ENCODE measurements at places on chromosomes 7 and 10.

GRCh38 chr7:132292803-132293202 is 283.5 kb downstream of the PLXNA4 start:
- DNase-seq: no peak

GRCh38 chr10:93872375-93873158 is 21.2 kb upstream of the SLC35G1 start:
- DNase-seq: no peak

GRCh38 chr10:18043148-18044006 is 91.7 kb downstream of the SLC39A12 start:
- no peak for DNase-seq

GRCh38 chr7:40506158-40506557 is 371.4 kb downstream of the SUGCT start:
- no peak for DNase-seq

- DNase-seq: no peak
Observed at GRCh38 chr7:139748941-139749340, 28.9 kb downstream of the HIPK2 start.

GRCh38 chr10:128274938-128275337 is 148.7 kb upstream of the MKI67 start:
- DNase-seq: no peak

DNA sequence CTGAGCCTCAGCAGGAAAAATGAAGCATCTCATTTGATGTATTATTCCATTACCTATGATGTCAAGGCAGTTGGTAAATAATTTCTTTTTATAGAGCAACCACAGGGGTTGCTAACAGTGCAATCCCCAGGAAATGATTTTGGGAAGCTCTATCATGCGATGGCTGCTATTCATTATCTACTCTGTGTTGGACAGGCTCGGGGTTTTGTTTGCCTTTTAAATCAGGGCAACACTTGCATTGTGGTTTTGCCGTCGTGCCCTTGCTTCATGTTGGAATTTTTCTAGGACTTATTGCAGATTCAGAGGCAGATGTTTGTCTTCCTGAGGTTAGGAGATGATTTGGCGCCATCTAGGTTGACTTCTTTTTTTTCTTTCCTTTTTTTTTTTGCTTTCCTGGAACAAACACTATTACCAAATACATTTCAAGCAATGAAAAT is 128.4 kb downstream of the BICC1 start:
- DNase-seq: no peak

DNA sequence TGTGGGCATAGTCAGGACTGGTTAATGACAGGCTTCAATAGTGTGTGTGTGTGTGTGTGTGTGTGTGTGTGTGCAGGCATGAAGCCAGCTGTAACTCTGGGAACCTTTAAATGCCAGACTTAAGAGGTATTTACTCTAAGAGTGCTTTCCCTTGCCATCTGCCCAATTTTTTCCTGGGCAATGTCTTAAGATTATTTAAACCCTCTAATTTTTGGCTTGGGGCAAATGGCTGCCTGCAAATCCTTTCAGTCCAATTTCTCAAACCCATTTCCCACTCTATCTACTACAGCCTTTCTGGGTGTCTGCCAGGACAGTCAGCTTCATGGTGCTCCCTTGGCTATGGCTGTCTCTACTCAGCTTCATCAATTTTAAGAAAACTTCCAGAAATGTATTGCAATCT is 62.6 kb upstream of the C1GALT1 start:
- no peak for DNase-seq

DNA sequence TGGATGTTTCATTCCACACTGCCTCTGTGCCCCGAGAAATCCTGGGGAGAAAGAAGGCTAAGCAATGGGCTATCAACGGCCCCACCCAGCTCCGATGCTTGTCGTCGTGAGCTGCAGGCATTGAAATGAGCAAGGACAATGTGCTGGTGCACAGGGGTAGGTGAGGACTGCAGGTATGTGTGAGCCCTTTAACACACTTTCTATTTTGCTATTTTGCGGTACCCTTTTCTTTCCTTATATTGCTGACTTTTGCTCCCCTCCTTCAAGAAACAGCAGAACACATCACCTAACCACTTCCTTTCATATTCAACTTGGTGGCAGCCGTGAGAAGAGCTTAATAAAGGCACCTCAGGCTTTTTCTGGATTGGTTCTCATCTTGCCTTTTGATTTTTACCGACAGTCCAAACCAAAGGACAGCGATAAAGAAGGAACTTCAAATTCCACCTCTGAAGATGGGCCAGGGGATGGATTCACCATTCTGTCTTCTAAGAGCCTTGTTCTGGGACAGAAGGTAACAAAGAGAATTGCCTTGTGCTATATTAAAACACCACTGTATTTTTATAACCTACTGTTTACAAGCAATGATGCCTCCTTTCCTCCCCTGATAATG is 39.2 kb downstream of the AIFM2 start:
- DNase-seq: no peak

GRCh38 chr10:77156406-77156879 is 481.2 kb downstream of the KCNMA1 start:
- no peak for DNase-seq

- no peak for DNase-seq
Observed at GRCh38 chr7:70014472-70015177, 416.4 kb downstream of the AUTS2 start.

GRCh38 chr7:42932811-42933591 is 825 bp downstream of the MRPL32 start:
- no peak for DNase-seq

DNA sequence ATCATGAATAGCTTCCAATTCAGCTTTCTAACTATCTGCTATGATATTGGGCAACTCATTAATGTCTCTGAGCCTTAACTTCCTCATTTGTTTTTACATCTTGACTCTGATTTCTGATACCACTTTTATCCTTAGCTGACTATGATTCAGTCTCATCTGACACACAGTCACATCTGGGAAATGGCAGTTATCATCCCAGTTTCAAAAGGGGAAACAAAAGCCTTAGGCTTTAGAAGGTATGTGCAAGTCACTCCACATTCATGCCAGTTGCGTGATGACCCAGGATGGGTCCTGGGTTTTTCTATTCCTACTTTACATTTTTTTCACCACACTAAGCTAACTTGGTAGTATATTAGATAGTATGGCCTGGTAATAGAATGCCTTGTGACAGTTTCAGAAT is 12.7 kb downstream of the SCIN start:
- no peak for DNase-seq

- no peak for DNase-seq
Observed at GRCh38 chr7:11570205-11570604, 261.8 kb downstream of the THSD7A start.

DNA sequence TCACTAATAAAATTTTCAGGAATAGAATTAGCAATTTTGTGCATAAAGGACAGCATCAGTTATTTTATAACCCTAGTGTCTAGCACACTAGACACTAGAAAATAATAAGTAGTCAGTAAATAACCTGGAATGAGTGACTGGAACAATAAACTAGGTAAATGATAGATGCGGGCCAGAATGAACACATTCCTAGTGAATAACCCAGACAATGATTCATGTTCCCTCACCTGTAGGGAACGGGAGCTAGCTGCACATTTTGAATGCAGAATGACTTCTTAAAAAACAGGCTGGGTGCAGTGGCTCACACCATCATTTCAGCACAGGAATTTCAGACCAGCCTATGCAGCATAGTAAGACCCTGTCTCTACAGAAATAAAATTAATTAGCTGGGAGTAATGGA is 3.2 kb upstream of the ATOH7 start:
- DNase-seq: no peak

DNA sequence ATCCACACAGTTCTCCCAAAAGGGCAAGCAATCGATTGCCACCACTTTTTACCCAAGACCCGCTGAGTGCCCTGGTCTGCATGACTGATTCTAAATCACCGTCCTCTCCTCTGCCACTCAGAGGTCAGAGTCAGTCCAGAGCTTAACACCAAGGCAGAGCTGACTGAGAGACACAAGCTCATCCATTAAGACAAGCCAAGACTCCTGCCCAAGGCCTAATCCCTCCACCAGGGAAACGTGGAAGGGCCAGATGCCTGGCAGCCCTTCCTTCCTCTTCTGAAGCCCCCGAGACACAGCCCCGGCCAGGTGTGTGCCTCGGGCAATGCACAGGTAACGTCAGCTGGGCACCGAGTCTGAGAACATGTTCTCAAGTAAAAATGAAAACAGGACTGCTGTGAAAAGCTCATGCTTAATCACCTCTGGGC is 51.7 kb downstream of the DIP2C start:
- DNase-seq: no peak

GRCh38 chr10:95476469-95477174 is 84.5 kb downstream of the SORBS1 start:
- DNase-seq: no peak

- no peak for DNase-seq
Observed at GRCh38 chr7:147053746-147054145, 937.1 kb downstream of the CNTNAP2 start.

DNA sequence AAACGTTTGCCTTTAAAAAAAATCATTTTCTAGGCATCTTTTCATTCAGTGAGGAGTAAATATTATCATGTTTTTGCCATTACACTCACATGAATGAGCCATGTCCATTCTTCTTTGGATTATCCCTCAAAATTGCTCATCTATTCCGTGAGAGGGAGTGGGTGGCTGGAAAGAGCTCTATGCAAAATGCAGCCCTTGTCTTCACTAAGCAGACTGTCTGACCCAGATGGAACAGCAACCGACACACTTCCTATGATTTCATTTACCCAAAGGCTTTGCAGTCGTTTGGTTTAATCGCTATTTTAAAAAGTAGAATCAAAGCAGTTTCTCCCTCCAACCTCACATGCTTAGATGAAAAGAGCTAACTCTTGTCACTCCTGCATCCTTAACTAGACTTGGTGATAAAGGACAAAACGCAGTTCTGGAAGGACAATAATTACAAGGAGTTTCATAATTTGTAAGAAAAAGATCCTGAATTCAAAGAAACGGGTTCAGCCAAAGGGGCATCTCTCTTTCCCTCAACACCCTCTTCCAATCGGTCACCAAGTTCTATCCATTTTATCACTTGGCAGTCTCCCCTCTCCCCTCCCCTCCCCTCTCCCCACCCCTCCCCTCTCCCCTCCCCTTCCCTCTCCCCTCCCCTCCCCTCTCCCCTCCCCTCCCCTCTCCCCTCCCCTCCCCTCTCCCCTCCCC is 198.1 kb upstream of the STK17A start:
- no peak for DNase-seq

- no peak for DNase-seq
Observed at GRCh38 chr10:112799726-112800510, 150.1 kb upstream of the TCF7L2 start.

DNA sequence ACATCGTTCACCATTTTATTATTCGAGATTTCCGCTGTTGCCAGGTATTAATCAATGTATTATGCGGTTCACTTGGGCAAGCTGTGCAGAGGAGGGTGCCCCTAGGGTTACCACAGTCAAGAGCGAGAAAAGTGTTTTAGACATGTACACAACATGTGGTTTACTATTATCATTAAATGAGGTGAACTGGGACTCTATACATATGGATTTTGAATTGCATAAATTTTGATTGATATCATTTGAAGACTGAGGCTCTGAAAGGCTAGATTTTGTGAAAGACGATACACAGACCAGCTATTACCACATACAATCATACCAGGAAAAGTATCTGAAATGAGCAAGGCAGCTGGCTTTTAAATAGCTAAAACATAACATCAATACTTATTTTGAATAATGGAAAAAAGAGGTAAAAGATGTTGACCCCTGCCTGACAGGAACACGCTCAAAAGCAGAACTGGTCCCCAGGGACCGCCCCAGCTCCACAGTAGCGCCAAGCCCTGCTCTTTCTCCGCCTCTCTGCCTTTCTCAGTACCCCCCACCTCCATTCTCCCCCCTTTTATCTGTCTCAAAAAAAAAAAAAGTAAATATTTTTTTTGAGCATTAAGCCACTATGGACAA is 413.4 kb upstream of the MKI67 start:
- DNase-seq: no peak

GRCh38 chr10:31961277-31962074 is 32.8 kb upstream of the ARHGAP12 start:
- DNase-seq: no peak

DNA sequence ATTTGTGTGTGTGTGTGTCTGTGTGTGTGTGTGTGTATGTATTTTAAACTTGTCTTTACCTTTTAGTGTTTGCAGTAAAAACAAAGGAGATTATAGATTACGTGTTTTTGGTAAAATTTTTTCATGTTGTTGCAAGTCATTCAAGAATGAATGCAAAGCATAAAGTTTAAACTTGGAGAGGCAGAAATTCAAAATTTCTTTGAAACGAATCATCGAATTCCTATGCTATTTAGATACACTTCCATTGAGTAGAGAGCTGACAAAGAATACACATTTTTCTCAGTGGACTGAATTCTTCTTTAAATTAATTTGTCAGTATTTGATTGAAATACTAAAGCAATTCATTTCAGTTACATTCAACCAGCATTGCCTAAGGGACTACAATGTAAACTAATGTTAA is 66.0 kb upstream of the HDAC9 start:
- no peak for DNase-seq

GRCh38 chr7:4775848-4776623 is 613 bp downstream of the AP5Z1 start:
- DNase-seq: peak; percentile 15

DNA sequence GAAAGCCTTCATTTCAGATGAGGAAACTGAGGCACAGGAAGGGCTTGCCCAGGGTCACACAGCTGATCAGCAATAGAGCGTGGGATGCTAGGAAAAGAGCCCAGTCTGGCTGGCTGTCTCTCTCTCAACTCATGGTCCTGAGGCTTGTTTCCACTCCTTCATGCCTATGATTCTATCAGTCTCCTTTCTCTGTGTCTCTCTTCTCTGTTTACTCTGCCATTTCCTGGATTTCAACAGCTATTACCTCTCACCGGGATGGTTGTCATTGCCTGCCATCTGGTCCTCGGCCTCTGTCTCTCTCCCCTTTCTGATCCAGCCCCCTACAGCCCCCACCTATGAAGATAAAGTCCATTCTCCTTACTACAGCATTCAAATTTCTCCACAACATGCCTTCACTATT is 93.3 kb upstream of the AGBL3 start:
- DNase-seq: no peak

- DNase-seq: no peak
Observed at GRCh38 chr10:115982076-115982475, 290.9 kb downstream of the GFRA1 start.

GRCh38 chr7:74289659-74290552 is 699 bp downstream of the CLIP2 start:
- DNase-seq: no peak

GRCh38 chr7:151813997-151814396 is 62.9 kb downstream of the PRKAG2 start:
- DNase-seq: no peak

GRCh38 chr7:12269100-12269895 is 58.2 kb downstream of the TMEM106B start:
- no peak for DNase-seq

Data from stimulated activated CD4-positive, alpha-beta T cell treated with anti-CD3 and anti-CD28 coated beads, Interleukin-1b, Interleukin-23, amount 100 ng/mL, for 4 hours (primary cell).